ENCODE measurements at places on chromosomes 2 and 18.

- DNase-seq, result no peak
Measured at GRCh38 chr18:47985866-47986265, 55.4 kb upstream of the SMAD2 start.

DNA sequence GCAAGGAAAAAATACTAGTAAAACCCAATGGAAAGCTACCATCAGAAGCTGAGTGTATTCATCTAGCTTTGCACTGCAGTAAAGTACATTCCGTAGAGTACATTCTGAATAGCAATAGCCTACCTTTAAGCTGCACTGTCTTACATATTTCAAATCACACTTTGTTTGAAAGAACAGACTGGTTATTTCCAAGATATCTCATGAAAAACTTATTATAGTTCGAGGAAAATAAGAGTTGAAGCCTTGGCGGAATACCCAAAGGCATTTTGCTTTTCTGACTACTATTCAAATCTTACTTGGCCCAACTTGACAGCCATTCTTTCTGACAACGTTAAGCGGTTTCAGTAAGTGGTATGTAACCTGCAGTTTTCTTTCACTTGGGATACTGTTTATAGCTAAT is 177.6 kb downstream of the NRXN1 start:
- DNase-seq, result no peak

DNA sequence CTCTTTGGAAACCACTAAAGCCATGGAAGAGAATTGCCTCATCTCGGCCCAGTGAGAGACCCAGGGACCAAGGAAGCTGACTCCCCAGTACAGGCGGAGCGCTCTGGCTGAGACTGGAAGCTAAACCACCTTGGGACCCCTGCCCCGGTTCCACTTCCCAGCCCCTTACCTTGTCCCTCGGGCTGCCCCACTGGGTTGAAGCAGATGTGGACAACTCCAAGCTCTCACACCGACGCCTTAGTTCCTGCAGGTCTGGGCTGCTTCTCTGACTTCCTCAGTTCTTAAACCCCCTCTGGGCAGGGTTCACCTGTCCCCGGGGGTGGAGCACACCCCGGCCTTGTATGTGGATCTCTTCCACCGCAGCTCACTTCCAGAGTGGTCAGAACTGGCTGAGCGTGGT is 266.2 kb downstream of the PHLPP1 start:
- no peak for DNase-seq

- no peak for DNase-seq
Measured at GRCh38 chr18:48018851-48019250, 88.4 kb upstream of the SMAD2 start.

- DNase-seq, result no peak
Measured at GRCh38 chr2:174682007-174682577, 82.2 kb downstream of the CHRNA1 start.

GRCh38 chr2:177031438-177032180 is 181.0 kb upstream of the HNRNPA3 start:
- DNase-seq, result no peak

- DNase-seq, result no peak
Measured at GRCh38 chr18:34219651-34220050, 5.1 kb downstream of the NOL4 start.

DNA sequence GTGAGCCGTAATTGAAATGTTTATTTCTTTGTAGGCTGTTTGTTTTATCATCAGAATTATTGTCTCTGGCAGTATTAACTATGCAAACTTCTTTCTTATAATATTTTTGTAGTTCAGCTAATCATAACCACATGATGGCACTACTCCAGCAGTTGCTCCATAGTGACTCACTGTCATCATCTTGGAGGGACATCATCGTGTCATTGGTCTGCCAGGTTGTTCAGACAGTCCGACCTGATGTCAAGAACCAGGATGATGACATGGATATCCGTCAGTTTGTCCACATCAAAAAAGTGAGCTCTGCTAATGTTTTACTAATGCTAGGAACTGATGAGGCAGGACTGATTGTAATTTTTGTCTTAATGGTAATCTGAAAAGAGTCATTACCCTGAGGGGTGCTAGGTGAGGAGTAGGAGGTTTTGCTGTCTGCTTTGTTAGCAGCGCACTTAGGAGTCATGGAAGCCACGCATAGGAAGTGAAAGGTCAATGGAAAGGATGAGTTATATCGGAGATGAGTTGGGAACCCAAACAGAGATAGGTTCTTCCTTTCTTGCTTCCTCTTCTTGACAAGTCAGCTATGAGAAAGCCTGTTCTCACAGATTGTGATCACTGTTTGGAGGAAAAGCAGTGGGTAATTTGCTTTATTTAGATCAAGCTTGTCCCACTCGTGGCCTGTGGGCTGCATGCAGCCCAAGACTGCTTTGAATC is 49.2 kb downstream of the PIKFYVE start:
- DNase-seq, result peak; percentile 85

- DNase-seq, result no peak
Measured at GRCh38 chr2:157334335-157334734, 8.7 kb upstream of the ERMN start.

GRCh38 chr2:97714084-97714949 is 941 bp downstream of the ZAP70 start:
- DNase-seq, result no peak

DNA sequence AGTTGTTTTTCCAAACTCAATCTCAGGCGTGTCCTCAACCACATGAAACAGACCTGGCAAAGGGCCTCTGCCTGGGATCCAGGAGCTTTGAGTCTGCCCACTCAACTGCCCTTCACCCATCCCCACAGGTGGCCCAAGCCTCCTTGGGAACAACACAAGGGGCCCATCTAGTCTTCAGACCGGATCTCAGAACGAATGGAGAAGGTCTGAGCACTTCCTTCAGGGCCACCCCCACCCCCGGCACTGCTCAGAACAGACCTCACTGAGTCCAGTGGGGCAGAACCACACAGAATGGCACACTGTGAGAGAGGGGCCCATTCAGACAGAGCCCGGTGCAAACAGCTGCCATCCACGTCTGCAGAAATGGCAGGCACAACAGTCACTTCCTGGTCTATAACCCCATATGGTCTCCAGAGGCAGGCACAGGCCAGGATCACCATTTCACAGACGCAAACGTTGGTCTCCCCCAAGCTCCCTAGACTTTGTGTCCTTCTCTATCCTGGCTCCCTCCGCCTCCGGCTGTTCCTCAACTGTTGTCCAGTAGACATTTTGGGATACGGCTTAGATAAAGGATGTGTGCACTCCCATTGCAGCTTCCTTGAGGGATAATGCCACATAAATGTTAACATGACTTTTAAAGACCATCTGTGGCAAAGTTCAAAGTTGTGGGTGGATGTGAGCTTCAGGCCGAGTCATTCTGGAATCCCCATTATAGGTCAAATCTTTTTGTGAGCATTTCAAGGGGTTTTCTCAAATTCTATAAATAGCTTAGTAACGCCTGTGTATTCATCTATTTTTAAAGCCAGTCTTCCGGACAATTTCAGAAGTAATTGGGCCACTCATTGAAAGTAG is 149.7 kb downstream of the SMAD7 start:
- no peak for DNase-seq

GRCh38 chr2:133953524-133953923 is 300.3 kb upstream of the MGAT5 start:
- DNase-seq, result no peak

DNA sequence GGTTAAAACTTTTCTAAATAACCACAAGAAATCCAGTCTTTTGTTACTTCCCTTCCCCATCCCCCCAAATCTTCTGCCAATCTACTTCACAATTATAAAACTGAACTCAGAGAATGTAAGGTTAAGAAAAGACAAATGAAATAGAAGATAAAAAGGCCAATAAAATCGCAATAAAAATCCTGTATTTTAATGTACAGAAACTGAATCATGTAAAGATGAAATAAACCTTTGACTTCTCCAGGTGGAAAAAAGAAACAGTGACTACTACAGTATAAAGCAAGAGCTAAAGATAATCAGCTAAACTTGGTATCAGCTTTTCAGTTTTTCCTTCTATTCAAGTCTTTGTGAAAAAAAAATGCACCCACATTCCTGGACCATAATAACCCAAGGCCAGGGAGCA is 1.7 kb downstream of the SYT4 start:
- DNase-seq, result no peak

- DNase-seq, result no peak
Measured at GRCh38 chr2:13001408-13001807, 284.7 kb downstream of the TRIB2 start.

- DNase-seq, result no peak
Measured at GRCh38 chr2:33334083-33334482, 142.4 kb upstream of the RASGRP3 start.

DNA sequence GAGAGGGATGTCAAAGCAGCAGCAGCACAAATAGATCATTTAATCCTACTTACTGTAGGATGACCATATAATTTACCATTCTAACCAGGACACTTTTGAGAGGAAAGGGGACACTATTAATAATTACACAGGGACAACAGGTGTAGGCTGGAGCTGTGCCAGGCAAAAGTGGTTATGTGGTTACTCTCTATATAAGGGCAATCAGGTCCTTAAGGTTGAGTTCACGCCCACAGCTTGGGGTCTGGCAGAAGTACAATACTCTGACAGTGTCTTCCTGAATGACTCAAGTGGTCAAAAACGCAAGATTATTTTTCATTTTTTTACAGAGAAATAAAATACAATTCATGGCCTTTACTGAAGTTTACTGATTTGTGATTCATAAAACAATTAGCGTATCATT is 2.8 kb downstream of the PREPL start:
- peak; percentile 48 for DNase-seq

- DNase-seq, result no peak
Measured at GRCh38 chr2:144448389-144449027, 71.4 kb downstream of the ZEB2 start.

GRCh38 chr2:20916604-20917286 is 93.8 kb upstream of the LDAH start:
- DNase-seq, result no peak
